ENCODE measurements at places on chromosomes 6 and 20.
A peak's percentile ranks its signal among the peaks of the same experiment; 100 is the strongest.

- no peaks in the 10 kb centered on the region for H3K27me3 ChIP-seq
- no peak overlapping the region for H3K4me3 ChIP-seq
- no peak for DNase-seq
- no peaks in the 10 kb centered on the region for H3K36me3 ChIP-seq
- H3K27ac ChIP-seq: peak overlapping the region; percentile 71
These were observed 50.6 kb upstream of the FANCE start for GRCh38 chr6:35401514-35401913.

- no peaks in the 10 kb centered on the region for H3K36me3 ChIP-seq
- H3K27me3 ChIP-seq: no peaks in the 10 kb centered on the region
- H3K4me1 ChIP-seq: no peaks in the 10 kb centered on the region
- no peak overlapping the region for H3K4me3 ChIP-seq
- H3K27ac ChIP-seq: no peak overlapping the region
- DNase-seq: no peak
These were observed 665.7 kb upstream of the SLC35B3 start for GRCh38 chr6:9100869-9101580.

- peaks cover 6% of the 10 kb centered on the region for H3K27me3 ChIP-seq
- H3K27ac ChIP-seq: no peak overlapping the region
- H3K4me3 ChIP-seq: no peak overlapping the region
- no peak for DNase-seq
- H3K4me1 ChIP-seq: peaks cover 15% of the 10 kb centered on the region
These were observed 118.6 kb downstream of the LY86 start for GRCh38 chr6:6707143-6707542.

DNA sequence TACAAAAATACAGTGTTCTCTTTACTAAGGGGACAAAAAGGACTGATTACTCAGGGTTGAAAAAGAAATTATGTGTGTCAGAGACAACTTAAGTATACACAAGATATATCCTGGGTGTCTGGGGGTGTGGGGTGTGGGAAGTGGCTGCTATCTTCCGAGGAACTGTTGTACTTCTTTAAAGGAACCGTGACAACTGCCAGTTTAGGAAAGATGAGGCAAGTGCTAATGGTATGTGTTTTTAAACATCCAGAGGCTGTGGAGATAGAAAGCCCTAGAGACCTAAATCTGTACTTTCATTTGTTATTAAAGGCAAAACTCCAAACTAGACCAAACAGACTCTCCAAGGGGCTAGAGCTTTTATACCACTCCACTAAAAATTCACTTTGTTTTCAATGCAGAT is 95.6 kb downstream of the SNAP25 start:
- H3K4me3 ChIP-seq: no peak overlapping the region
- no peaks in the 10 kb centered on the region for H3K4me1 ChIP-seq
- peaks cover 23% of the 10 kb centered on the region for H3K27me3 ChIP-seq

DNA sequence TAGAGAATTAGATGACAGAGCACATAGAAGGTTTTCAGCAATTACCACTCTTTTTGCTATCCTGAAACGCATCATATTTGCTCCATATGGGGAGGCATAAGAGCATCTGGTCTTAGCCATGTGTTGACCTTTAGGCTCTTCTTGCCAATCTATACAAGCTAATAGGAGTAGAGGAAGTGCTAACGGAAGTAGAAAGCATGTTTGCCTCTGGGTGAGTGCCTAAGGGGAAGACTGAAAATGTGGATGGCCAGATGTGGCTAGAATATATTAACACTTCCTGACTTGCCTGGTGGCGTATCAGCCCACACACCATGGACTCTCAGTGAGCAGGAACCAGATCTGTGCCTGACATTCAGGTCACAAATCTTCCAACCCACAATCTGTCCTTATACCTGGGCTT is 136.3 kb downstream of the LRRC1 start:
- no peaks in the 10 kb centered on the region for H3K27me3 ChIP-seq
- no peak overlapping the region for H3K4me3 ChIP-seq
- H3K27ac ChIP-seq: no peak overlapping the region
- H3K36me3 ChIP-seq: no peaks in the 10 kb centered on the region

DNA sequence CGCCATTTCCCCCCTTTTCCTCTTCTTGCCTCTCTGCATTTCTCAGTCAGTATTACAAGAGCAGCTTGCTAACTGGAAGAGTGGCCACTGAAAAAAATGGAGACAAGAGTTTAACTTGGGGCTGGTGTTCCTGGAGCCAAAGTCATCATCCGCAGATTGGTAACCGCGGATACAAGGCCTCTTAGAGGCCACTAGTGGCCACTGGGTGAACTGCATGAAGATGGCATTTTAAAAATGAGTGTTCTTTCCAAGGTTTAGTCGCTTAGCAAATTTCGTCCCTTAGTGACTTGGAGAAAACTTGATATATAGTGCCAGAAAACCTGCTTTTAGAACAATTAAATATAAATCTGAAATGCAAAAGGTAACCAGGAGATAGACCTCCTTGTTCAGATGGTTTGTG is 4.8 kb downstream of the F13A1 start:
- H3K36me3 ChIP-seq: no peaks in the 10 kb centered on the region
- no peak overlapping the region for H3K27ac ChIP-seq
- H3K4me3 ChIP-seq: no peak overlapping the region
- peaks cover 40% of the 10 kb centered on the region for H3K27me3 ChIP-seq
- peak; percentile 44 for DNase-seq
- H3K4me1 ChIP-seq: no peaks in the 10 kb centered on the region

- H3K27ac ChIP-seq: no peak overlapping the region
- no peak for DNase-seq
- H3K4me1 ChIP-seq: no peaks in the 10 kb centered on the region
- no peaks in the 10 kb centered on the region for H3K36me3 ChIP-seq
These were observed 197.2 kb downstream of the TFAP2C start for GRCh38 chr20:56826306-56826704.

GRCh38 chr6:32937230-32937633 is 3.6 kb downstream of the HLA-DMB start:
- H3K4me1 ChIP-seq: peaks cover 35% of the 10 kb centered on the region
- H3K27me3 ChIP-seq: no peaks in the 10 kb centered on the region
- H3K27ac ChIP-seq: no peak overlapping the region
- peaks cover 3% of the 10 kb centered on the region for H3K36me3 ChIP-seq

DNA sequence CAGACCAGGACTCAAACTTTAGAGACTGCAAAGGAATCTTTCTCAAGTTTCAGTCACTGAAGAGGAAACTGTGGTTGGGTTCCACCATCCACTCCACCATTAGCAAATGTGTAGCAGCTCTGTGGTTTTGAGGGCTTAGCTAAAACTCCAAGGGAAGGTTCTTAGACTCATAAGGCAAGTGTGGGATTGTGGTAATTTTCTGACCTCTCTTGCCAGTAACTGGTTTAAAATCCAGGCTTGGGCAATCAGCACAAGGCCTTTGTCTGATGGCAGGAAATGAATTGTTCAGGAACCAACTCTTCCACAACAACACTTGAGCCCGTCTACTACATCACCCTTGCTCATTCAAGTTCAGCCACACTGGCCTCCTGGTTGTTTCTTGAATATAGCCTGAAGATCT is 68.6 kb upstream of the FBXL4 start:
- no peak overlapping the region for H3K4me3 ChIP-seq
- no peaks in the 10 kb centered on the region for H3K27me3 ChIP-seq
- H3K27ac ChIP-seq: no peak overlapping the region
- no peaks in the 10 kb centered on the region for H3K36me3 ChIP-seq
- H3K4me1 ChIP-seq: no peaks in the 10 kb centered on the region

- no peaks in the 10 kb centered on the region for H3K36me3 ChIP-seq
- DNase-seq: no peak
- peaks cover 12% of the 10 kb centered on the region for H3K4me1 ChIP-seq
- H3K27ac ChIP-seq: no peak overlapping the region
These were observed 384.6 kb upstream of the CITED2 start for GRCh38 chr6:139759086-139759485.

DNA sequence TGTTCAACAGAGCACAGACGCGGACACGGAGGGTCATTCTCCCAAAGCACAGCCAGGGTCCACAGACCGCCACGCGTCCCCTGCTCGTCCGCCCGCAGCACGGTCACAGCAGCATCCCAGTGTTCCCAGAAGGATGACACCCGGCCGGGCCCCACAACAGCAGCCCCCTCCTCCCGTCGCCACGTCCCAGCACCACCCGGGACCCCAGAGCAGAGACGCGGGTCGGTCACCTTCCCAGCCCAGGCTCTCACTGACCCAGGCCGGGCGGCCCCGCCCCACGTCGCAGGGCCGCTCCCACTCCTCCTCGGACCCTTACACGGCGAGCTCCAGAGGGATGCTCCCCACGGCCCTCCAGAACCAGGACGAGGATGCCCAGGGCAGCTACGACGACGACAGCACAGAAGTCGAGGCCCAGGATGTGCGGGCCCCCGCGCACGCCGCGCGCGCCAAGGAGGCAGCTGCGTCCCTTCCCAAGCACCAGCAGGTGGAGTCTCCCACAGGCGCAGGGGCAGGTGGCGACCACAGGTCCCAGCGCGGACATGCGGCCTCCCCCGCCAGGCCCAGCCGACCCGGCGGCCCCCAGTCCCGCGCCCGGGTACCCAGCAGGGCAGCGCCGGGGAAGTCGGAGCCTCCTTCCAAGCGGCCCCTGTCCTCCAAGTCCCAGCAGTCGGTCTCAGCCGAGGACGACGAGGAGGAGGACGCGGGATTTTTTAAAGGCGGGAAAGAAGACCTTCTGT is 64.3 kb downstream of the FNDC1 start:
- peaks cover 34% of the 10 kb centered on the region for H3K27me3 ChIP-seq
- no peak overlapping the region for H3K4me3 ChIP-seq
- H3K4me1 ChIP-seq: no peaks in the 10 kb centered on the region
- no peaks in the 10 kb centered on the region for H3K36me3 ChIP-seq
- no peak for DNase-seq
- H3K27ac ChIP-seq: no peak overlapping the region

DNA sequence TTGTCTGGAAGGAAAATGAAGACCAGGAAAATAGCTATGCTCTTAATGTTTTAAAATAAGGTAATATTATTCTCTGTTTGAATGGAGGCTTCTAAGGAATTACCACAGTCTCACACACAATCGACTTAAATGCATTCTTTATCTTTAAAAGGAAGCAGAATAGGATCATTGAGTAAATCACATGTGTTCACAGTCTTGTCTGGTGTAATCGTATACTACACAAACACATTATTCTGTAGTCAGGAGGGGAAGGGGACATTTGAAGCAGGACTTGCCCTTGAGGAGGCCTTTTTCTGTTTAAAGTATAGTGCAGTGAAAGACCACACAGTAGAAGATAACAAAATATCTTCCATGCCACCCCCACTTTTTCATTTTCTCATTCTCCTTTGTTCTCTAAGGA is 20.6 kb upstream of the REV3L start:
- no peaks in the 10 kb centered on the region for H3K27me3 ChIP-seq
- H3K4me1 ChIP-seq: peaks cover 7% of the 10 kb centered on the region
- H3K4me3 ChIP-seq: no peak overlapping the region
- H3K36me3 ChIP-seq: peaks cover 14% of the 10 kb centered on the region

DNA sequence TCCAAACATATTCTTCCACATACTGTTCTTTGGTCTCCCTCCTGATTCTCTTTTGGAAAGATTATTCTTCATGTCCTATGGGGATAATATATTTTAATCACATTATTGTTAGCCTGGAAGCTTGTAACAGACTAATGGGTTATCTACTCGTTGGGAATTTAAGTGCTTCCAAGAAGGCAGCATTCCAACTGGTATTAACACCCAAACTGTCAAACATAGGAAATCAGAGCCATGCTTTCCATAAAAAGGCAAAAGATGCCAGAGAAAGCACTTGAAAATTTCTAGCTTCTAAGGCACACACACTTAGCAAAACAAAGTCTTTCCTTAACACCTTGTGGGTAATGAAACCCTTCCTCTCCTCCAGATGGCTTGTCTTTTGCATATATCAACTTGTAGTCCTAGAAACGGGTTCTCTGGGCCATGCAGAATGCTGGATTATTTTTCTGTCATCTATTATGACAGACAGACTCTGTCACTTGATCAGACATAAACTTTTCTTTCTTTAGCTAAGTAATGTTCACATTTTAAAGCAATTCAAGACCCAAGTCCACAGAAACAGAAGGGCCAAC is 41.5 kb downstream of the B4GALT5 start:
- no peak for DNase-seq
- H3K4me1 ChIP-seq: peaks cover 79% of the 10 kb centered on the region
- no peak overlapping the region for H3K27ac ChIP-seq
- H3K36me3 ChIP-seq: peaks cover 4% of the 10 kb centered on the region

DNA sequence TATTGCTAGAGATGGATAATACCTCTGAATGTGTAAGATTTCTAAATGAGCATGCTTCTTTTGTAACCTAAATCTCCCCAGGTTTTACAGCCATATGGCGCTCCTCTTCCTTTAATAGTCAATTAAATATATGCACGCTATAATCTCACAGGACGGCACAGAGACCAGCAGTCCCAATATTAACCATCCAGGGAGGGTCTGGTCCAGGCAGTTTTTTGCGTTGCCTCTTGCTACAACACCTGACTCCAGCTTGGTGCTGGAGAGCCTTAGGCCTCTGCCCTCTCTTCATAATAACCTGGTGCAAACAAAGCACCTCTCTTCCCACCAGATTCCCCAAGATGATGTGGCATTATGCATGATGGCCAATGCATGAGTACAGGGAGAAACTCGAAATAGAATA is 183.4 kb downstream of the LY86 start:
- DNase-seq: no peak
- no peaks in the 10 kb centered on the region for H3K36me3 ChIP-seq
- H3K4me1 ChIP-seq: no peaks in the 10 kb centered on the region
- peaks cover 7% of the 10 kb centered on the region for H3K27me3 ChIP-seq

DNA sequence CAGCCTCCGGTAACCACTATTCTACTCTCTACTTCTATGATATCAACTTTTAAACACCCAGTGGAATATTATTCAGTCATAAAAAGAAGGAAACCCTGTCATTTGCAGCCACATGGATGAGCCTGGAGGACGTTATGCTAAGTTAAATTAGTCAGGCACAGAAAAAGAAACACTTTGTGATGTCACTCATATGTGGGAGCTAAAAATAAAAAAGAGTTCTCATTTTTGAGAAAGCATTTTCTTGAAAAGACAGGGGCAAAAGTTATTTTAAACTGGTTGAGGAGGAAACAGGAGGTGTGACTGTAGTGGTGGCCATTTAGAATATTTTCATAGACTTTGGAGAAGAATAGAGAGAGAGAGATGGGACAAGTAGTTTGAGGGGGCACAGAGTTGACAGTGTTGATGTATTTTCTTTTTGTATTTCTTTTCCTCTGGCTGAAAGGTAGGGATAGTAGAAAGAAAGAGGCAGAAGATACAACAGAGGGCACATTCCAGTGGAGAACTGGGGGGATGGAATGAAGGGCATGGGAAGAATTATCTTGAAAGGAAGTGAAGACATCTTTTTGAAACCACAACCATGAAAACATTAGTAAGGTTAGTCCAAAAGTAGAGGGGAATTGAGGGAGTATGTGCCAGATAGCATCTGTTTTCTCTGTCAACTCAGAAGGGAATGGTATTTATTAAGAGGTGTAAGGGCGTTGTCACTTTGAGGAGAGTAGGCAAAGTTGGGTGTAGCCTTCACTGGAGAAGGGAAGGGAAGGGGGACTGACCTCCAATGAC is 181.3 kb upstream of the GMDS start:
- no peak overlapping the region for H3K4me3 ChIP-seq
- no peak for DNase-seq
- H3K27me3 ChIP-seq: no peaks in the 10 kb centered on the region
